ENCODE measurements at places on chromosomes 5 and 9.

- no peak for DNase-seq
Observed at GRCh38 chr9:70000469-70000868, 43.2 kb upstream of the MAMDC2 start.

DNA sequence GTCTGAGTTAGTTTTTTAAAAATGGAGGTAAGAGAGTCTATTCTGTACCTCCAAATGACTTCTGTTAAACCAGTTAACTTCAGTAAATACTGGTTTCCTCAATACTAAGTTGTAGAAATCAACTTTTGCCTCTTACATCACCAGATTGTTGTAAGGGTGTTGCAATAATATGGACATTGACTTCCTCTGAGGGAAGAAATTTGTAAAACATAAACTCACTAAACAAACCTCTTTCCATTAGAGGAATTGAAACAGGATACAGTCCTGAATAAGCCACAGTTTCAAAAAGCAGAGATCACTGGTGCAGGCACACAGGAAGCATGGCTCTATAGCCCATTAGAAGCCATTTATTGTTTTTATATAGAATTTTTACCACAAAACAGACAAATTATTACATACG lies 32.7 kb upstream of the SLCO6A1 start:
- no peak for DNase-seq

- no peak for DNase-seq
Observed at GRCh38 chr5:56129288-56129687, 103.8 kb downstream of the ANKRD55 start.

DNA sequence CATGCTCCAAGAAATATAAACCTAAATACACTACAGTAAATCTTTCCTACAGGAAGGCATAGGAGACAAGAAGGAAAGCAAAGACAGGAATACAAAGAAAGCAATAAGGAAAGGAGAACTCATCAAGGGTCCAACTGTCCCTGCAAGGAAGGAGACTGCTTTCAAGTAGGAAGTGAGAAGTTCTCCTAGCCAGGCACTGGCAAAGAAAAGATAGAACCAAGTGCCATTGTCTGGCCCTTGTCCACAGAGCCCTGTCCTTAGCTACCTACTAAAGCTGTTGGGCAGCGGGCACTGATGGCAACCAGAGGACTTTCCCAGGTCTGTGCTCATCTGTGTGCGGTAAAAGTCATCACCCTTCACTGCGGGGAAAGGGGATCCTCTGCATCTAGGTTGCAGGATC lies 108.2 kb downstream of the KLHL3 start:
- DNase-seq: no peak

DNA sequence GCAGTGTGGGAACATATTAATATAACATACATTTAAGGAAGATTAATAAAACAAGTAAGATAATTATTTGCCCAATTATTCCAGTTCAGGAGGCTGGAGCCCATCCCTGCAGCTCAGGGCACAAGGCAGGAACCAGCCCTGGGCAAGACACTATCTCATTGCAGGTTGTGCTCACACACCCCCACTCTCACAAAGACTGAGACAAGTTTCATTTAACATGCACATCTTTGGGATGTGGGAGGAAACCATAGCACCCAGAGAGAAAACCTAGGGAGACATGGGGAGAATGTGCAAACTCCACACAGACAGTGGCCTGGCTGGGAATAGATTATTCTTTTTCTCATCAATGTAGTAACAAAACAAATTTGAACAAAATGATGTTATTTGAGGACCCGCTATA lies 279.1 kb downstream of the MCTP1 start:
- DNase-seq: no peak

DNA sequence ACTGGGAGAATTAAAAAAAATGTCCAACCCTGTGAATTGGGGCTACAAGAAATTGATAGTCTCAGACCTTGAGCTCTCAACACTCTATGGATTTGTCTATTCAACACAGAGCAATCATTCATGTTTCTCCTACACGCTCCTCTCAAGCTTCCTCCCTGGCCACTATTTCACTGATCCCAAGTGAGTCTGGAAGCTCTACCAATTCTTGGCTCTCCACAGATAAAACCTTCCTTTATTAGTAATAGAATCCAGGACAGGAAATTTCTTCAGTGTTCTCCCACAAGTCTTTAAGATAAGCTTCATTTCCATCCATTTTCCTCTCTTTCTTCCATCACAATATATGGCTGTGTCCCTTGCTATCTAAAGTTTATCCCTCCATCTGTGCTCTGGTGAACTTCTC lies 215.1 kb upstream of the PAPPA start:
- no peak for DNase-seq

DNA sequence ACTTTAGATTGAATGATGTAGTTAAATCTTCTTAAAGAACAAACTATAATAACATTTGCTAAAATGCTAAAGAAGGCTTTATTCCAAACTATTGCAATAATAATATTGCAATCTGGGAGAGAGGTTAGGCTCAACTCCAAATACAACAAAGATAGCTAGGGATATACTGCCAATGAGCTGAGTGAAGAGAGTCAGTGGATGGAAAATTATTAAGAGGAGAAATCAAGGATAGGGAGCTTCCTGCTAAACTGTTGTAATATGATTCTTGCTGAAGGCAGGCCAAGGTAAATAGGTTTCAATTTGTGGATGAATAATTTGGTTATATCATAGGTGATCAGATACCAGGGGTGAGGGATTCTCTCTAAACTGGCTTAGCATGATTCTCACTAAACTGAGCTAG lies 1651.5 kb downstream of the EFNA5 start:
- DNase-seq: no peak

- no peak for DNase-seq
Observed at GRCh38 chr9:4490705-4491625, 697 bp downstream of the SLC1A1 start.

- no peak for DNase-seq
Observed at GRCh38 chr5:33369485-33370465, 71.0 kb upstream of the TARS1 start.

GRCh38 chr5:78221964-78222451 lies 72.5 kb downstream of the AP3B1 start:
- peak; percentile 37 for DNase-seq

DNA sequence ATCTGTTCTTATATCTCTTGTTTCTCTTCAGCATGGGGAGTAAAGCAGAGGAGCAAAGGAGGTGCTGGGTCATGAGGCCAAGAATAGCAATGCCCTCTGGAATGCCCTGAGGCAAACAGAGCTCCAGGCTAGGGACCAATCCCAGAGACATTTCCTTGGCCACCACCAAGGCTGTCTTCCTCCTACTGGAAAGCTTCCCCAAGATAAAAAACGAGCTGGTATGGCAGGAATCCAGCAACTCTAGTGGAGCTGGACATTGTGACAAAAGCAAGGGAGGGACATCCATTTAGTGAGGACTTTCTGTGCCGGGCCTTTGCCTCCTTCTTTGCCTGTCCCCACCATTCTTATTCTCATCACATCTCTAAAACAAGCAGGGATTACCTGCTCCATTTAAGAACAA lies 161.6 kb downstream of the ASTN2 start:
- DNase-seq: no peak

DNA sequence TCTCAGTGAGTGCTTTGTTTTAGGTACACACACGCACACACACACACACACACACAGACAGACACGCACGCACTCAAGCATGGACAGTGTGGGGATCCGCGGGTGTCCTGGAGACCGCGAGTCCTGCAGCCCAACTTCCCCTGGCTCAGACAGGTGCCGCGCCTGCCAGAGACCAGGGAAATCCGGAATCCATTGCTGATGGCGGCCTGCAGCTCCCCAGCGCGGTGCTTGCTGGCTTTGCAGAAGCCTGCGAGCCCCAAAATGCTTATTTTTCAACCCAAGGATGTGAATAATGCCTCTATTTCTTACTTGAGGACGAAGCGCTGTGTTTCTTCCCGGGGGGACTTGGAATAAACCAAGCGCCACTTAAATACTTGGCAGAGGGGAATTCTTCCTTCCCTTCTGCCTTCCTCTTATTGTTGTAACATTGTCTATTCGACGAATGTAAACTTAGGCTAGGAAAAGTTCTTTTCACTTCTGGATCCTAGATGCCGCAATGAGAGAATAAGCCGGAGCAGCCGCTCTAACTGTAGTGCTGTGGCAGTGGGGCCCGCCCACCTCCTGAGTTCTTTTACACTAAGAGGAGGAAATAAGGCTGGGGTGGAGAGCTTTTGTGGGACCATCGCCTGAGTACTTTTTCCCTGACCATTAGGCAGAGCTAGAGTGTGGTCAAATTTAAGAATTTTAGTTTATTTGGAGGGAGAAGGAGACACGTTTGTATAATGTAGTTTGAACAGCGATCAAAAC lies 802 bp downstream of the ITGA2 start:
- DNase-seq: no peak
